Fibroblast of mammary gland (primary cell): ENCODE measurements at places on chromosomes 13 and 19.

GRCh38 chr19:7817801-7818200 is 12.2 kb upstream of the EVI5L start:
- no peak for DNase-seq

DNA sequence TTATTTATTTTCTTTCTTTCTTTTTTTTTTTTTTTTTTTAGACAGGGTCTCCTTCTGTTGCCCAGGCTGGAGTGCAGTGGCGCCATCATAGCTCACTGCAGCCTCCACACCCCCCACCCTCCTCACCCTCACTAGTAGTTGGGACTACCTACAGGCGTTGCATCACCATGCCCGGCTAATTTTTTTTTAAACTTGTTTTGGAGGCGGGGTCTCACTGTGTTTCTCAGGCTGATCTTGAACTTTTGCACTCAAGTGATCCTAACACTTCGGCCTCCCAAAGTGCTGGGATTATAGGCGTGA is 33.6 kb downstream of the GJA3 start:
- DNase-seq: no peak

DNA sequence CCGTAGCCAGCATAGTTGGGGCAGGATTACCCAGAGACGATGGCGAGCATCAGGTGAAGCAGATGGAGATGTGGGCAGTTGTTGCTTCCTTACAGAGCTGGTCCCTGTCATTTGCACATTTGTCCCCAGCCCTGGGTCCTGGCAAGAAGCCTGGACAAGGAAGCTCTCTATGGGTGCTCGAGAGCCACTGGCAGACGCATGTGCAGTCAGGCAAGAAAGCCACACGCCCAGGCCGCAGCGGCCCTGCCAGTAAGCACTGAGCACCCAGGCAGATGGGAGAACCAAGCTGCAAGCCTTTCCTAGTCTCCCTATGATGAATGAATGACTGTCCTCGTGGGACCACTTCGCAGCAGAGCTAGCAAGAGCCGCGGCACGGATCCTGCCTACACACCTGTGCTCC is 182.8 kb downstream of the FOXO1 start:
- no peak for DNase-seq

- no peak for DNase-seq
Observed at GRCh38 chr13:111317571-111318345, 2.7 kb upstream of the TEX29 start.

GRCh38 chr19:57687363-57688010 is 5.7 kb downstream of the ZNF551 start:
- no peak for DNase-seq

DNA sequence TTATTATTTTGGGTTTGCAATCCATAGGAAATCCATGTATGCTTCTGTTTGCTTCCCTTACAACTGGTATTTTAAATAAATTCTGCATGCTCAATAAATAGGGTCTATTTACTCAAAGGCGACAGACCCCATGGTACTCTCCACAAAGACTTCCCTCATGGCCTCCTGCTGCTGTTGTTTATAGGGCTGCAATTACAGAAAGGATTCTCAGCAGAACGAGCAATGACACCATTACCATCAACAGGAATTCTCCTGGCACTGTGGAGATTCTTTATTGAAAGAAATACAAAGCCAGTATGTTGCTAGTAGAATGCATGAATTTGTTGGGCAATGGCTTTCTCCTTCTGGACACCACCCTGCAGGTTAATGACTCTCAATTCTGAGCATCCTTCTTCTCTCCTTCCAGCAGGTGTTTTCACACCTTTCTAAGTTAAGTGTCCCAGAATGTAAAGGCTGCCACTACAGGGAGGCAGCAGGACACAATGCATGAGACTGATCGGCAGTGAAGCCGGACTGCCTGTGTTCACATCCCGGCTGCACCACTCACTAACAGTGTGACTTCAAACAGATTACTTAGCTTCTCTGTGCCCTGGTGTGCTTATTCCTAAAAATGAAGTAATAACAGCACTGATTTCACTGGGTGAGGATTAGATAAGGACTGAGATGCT is 360.2 kb downstream of the DNAJC15 start:
- no peak for DNase-seq

DNA sequence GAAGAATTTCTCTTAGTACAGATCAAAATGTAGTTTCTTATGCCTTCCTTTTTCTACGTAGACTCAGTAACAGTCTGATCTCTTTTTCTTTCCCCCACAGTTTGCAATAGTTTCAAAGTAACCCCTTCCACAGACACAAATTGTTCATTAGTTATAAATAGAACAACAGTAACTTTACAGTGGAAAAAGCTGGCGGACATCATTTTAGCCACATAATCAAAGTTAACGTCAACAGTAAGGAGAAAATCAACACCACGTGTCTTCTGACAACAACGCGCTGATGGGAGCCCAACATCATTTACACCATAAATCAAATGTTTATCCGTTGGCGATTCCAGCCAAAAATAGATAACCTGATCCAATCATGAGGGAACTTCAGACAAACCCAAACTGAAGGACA is 76.8 kb downstream of the ANKRD10 start:
- DNase-seq: no peak

GRCh38 chr13:46855166-46855565 is 41.7 kb downstream of the HTR2A start:
- no peak for DNase-seq

- no peak for DNase-seq
Observed at GRCh38 chr19:16660763-16661479, at the start of gene TMEM38A. Gene TMEM38A, plus strand, starts transcription at chr19:16661139. Its CDS starts 79 bp downstream, at chr19:16661218.

DNA sequence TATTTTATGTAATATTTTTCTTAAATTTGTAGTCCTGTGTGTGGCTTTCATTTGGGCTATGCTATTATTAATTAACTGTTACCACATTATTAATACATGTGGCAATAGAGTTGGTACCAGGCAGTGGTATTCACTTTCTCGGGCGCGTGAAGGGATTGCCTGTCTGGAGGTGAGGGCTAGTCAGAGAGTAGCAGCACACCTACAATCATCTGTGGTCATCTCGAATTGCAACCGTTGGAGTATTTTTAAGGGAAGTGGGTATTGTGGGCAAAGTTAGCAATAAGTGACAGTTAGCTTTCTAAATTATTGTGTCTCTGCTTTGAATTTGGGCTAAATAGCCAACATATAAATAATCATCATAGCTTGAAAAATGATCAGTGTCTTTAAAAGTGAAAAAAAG is 20.0 kb upstream of the GPR18 start:
- DNase-seq: no peak

GRCh38 chr19:51060973-51061372 is 3.9 kb downstream of the KLK13 start:
- DNase-seq: no peak

- DNase-seq: no peak
Observed at GRCh38 chr19:5261156-5261890, 79.3 kb downstream of the PTPRS start.

- peak; percentile 6 for DNase-seq
Observed at GRCh38 chr13:49185264-49185663, 34.9 kb upstream of the MLNR start.

DNA sequence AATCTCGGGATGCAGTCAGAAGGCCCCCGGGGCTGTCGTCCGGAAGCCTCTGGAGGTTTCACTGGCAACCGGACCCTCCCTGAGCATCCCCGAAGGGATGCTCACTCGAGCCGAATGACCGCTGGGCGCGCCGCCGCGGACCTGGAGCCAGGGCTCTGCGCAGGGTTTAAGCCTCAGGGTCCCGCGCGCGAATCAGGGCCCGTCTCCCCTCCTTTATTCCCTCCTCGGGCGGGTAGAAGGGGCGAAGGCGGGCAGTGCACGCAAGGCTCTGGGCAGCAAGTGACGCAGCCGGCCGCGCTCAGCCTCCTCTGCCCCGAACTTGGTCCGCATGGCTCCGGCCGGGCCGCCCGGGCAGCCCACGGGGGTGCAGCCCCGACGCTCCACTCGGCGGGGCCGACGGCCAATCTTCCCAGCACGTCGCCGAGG is 572 bp downstream of the SHISA2 start:
- DNase-seq: no peak

DNA sequence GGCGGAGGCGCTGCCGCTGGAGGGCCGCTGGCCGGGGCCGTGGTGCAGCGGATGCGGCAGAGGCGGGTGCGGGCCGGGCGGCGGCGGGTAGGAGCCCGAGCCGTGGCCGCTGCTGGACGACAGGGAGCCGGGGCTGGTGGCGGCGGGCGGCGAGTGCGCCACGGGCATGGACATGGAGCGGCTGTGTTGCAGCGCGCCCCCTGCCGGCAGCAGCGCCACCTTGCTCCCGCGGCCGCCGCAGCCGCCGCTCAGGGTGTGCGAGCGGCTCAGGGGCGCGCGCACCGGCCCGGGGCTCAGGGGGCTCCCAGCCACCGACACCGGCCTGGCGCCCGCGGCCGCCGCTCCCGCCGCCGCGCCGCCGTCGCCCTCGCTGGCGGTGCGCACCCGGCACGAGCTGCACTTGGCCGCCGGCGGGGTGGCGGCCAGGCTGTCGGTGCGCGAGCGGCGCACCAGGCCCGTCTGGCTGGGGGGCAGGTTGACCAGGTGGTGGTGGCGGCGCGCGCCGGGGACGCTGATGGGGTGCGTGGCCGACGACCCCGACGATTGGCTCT is 1.7 kb downstream of the IRS2 start:
- DNase-seq: peak; percentile 59

DNA sequence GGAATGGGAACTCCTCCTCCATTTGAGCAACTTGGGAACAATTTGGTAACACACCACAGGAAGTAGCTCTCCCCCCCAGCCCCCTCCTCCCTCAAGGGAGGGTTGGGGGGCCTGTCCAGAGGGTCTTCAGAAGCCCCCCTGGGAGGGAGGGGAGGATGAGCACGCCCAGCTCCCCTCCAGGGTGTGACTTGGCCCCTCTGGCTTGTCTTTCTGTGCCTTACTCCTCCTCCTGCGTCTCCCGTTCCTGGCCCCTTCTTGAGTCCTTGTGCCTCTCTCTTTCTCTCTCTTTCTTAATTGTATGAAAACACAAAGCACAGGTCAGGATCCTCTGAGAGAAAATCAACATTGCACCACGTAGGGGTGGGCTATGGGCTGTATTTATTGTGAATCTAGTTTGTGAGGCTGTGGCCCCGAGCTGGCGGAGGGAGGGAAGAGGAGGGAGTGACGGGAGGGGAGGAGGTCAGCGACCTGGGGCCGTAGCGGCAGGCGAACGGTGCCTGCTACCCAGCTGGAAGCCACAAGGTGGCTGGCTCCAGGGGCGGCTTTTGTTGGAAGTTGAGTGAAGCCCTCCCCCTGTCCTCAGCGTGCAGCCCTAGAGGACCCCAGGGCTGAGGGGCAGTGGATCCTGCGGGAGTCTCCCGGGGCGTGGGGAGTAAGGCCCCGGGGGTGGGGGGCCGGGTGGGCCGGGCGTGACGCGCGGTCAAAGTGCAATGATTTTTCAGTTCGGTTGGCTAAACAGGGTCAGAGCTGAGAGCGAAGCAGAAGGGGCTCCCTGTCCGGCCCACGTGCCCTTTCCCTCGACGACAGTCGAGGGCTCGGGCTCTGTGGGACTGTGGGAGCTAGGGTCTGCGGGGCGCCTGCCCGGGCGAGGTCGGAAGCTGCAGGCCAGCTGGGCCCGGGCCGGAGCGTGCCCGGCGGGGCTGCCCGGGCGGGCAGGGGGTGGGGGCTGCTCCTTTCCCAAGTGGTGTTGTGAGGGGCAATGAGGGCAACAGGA is 6.4 kb downstream of the LYL1 start:
- DNase-seq: no peak

DNA sequence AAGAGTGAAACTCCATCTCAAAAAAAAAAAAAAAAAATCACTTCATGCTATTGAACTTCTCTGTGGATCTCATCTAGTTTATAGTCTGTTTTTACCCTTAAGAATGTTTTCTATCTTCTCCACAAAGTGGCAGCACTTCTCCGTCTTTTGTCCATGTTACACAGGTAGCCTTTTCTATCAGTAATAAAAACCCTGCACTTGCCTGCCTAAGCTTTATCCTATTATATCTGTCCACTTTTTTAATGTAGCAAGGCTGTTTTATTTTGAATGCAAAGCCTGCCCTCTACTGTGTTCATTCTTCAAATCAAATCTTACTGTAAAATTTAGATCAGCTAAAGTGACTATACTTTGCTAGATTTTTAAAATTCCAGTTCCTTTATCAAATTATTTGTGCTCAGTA is 124.0 kb downstream of the STOML3 start:
- DNase-seq: peak; percentile 11

GRCh38 chr13:107770541-107770940 is 444.8 kb downstream of the LIG4 start:
- no peak for DNase-seq

DNA sequence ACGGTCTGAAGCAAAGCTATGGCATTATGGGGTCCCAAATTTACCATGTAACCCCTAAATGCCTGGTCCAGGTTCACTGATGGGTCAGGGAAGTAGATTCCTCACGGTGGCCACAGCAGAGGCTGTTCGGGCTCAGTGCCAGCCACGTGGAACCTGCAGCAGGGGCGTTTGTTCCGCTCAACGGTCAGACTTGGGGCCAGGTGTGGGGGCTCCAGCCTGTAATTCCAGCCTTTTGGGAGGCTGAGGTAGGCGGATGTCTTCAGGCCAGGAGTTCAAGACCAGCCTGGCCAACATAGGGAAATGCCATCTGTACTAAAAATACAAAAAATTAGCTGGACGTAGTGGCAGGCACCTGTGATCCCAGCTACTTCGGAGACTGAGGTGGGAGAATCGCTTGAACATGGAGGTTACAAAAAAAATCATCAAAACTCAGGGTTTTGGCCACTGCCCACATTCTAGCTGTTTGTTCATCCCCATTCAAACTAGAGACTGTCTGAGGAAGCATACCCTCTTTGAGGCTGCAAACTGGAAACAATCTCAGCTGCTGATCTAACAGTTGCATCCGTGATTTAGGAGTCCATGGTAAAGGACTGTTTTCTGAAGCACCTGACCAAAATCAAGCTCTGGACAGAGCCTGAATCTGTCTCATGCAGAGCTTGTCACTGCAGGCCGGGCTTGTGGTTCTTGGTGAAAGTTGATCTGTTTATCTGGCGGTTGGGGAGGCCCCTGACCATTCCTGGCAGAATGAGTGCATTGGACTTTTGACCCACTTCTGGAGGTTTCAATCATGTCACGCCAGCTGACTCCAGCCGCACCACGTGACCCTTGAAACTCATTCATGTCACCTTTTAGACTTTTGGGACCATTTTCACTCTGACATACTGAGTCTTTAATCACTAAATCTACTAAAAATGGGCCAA is 30.2 kb upstream of the ZNF331 start:
- DNase-seq: no peak

DNA sequence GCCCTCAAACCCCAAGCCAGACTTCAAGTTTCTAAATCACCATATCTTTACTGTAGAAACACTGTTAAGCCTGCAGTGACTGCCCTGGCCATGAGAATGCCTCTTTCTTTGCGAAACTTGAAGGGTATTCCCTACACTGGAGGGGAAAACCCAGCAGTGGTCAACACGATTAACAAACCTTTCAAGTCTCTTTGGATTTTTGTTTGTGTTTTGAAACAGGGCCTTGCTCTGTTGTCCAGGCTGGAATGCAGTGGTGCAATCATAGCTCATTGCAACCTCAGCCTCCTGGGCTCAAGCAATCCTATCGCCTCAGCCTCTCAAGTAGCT is 17.4 kb upstream of the POMP start:
- DNase-seq: no peak

GRCh38 chr13:114047358-114047881 is 73.5 kb upstream of the C13orf46 start:
- peak; percentile 48 for DNase-seq
